ENCODE measurements at places on chromosomes 7 and 10.

DNA sequence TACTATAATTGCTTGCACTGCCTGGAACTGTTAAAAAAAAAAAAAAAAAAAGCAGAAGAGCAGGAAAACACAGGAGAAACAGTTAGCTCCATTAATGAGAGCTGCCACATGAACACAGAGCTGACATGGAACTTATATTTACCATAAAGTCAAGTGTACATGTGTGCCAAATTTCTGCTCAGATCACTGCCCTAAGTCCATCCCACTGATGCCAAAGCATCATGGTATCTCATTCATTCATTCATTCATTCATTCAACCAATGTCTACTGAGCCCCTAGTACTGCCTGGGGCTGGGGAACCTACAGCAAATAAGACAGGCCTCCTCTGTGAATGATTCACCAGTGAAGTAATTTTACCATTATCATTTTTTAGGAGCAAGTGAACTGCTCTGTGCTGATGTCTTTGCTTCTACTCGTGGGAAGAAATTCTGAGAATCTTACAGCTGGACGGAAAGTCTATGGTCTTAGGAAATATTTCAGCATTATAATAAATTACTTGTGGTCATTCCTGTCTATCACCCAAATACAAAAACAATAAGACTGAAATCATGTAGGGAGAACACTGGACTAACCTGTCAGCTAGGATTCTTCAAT lies 58.8 kb upstream of the ABLIM1 start:
- no peak for DNase-seq

DNA sequence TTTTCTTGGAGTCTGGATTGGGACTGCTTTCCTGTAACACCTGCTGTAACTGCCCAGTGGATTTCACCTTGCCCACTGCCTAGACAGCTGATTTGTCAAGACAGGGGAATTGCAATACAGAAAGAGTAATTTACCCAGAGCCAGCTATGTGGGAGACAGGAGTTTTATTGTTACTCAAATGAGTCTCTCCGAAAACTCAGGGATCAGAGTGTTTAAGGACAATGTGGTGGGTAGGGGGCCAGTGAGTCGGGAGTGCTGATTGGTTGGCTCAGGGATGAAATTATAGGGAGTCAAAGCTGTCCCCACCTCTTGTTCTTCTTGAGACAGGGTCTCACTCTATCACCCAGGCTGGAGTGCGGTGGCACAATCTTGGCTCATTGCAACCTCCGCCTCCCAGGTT lies 25.2 kb upstream of the BNIP3 start:
- DNase-seq, result no peak

DNA sequence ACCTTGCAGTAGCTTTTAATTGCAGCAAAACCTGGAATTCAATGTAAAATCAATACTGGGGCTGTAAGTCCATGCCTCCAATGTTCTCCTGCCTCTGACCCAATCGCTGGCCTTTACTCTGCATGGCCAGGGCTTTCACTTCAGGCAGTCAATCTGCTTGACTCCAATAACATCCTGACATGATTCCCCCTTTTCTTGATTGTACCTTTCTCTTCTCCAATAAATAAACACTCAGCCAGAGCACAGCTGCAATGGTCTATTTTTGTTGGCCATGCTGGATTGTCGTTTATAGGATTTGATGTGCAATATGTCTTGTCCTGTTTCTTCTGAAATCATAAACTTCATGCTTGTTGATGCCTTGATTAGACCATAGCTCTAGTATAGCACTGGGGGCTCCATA lies 97.8 kb upstream of the COL1A2 start:
- no peak for DNase-seq

- no peak for DNase-seq
Observed at GRCh38 chr7:114310345-114311110, 104.1 kb upstream of the FOXP2 start.

All from amygdala (tissue), 56 donors.